ENCODE measurements at places on chromosomes 6 and 20. TPM values are rescaled to one million over a fixed set of nuclear protein-coding genes. Genes with fewer than 3 reads are reported as not detected.

TUBB1 gene
- 0.16 TPM for total RNA-seq

DNA sequence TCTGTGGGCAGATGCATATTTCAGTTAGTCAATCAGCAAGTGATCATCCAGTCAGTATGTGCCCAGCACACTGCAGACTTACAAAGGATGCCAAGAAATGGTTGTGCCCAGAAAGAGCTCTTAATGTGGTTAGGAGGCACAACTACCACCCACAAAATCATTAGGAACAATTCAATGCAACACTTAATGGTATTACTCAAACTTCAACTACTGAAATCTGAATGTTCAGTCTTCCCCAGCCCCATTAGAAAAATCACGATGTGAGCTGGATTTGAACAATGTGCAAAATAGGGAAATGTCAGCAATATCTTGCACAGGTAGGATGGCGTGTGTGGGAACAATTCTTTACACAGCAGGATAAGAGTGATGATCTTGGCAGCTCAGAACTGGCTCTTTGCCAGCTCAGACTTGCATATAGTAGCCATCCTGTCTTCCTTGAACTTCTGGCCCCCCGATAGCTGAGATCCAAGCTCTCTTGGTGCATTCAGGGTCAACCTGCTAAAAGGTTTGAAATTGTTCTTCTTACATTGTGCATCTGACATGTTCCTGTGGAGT lies 556.7 kb upstream of the HTR1E start:
- no peaks in the 10 kb centered on the region for H3K4me1 ChIP-seq
- no peak for DNase-seq
- H3K36me3 ChIP-seq, result no peaks in the 10 kb centered on the region
- H3K27me3 ChIP-seq, result no peaks in the 10 kb centered on the region
- no peak overlapping the region for H3K4me3 ChIP-seq
- H3K27ac ChIP-seq, result no peak overlapping the region

DNA sequence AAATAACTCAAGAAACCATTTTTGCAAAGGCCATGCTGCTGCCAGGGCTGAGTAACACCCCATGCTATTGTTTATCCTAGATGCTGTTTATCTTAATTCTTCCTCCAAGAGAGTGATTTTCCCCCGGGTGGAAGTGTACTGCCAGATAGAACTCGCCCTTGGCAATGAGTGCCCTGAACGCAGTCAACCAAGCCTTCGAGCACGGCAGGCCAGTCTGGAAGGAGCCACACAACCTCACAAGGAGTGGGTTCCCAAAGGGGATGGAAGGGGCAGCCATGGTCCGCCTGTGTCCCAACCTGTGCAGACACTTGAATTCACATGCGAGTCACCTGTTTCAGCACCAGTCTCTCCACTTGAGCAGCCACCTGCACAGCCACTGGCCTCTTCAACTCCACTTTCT lies 31.9 kb downstream of the PNPLA1 start:
- DNase-seq, result no peak
- no peaks in the 10 kb centered on the region for H3K36me3 ChIP-seq
- H3K27ac ChIP-seq, result no peak overlapping the region
- no peaks in the 10 kb centered on the region for H3K27me3 ChIP-seq
- no peak overlapping the region for H3K4me3 ChIP-seq

DNA sequence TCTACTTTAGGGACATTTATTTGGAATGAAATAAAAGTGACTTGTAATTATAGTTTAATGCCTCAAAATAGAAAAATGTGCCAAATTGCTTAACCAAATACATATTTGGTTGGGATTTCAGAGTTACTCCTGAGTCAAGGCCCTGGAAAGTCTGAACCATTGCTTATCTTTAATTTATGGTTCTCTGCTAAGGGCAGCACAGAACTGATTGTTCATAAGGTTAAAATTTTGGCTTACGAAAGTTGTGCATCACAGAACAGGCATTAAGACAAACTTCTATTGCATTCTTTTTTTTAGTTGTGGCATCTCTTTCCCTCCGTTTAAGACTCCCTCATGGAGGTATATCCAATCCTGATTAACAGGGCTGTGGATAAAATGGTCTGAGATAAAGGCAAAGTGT lies 92.2 kb upstream of the TENT5A start:
- H3K27me3 ChIP-seq, result no peaks in the 10 kb centered on the region
- DNase-seq, result no peak
- H3K36me3 ChIP-seq, result no peaks in the 10 kb centered on the region
- no peak overlapping the region for H3K27ac ChIP-seq

- H3K36me3 ChIP-seq, result no peaks in the 10 kb centered on the region
- H3K4me3 ChIP-seq, result peak overlapping the region; percentile 94
- DNase-seq, result peak; percentile 77
- H3K4me1 ChIP-seq, result no peaks in the 10 kb centered on the region
These were observed 70.7 kb upstream of the PRSS16 start for GRCh38 chr6:27176523-27177484.

GRCh38 chr6:28488916-28489365 lies 26.7 kb downstream of the GPX6 start:
- no peak for DNase-seq
- H3K4me1 ChIP-seq, result no peaks in the 10 kb centered on the region
- no peak overlapping the region for H3K27ac ChIP-seq
- H3K4me3 ChIP-seq, result no peak overlapping the region
- H3K27me3 ChIP-seq, result no peaks in the 10 kb centered on the region

GRCh38 chr6:125558241-125558843 lies 191.1 kb upstream of the HEY2 start:
- H3K36me3 ChIP-seq, result no peaks in the 10 kb centered on the region
- H3K27me3 ChIP-seq, result no peaks in the 10 kb centered on the region
- no peaks in the 10 kb centered on the region for H3K4me1 ChIP-seq
- H3K27ac ChIP-seq, result no peak overlapping the region

DNA sequence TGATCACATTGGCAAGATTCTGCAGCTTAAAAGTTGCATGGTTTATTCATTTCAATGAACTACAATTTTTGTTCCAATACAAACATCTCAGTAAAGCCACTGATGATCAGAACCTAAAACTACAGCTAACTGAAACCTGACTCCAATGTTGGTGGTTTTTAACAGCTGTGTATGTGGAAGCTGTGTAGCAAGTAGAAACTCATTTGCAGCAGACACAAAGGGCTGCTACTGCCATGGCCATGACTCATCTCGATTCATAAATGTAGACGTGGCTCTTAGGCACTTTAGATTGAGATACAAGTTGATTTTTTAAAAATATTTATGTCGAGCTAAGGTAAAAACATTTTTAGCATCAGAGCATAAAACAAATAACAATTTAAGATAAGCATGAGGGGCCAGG lies 19.5 kb upstream of the MAP3K4 start:
- H3K36me3 ChIP-seq, result no peaks in the 10 kb centered on the region
- DNase-seq, result no peak
- H3K4me1 ChIP-seq, result no peaks in the 10 kb centered on the region

Data from Caco-2 (cell line).